ENCODE measurements at places on chromosomes 2 and 18. TPM values are rescaled to one million over a fixed set of nuclear protein-coding genes. Genes with fewer than 3 reads are reported as not detected.

The GCA gene
- total RNA-seq, result 9.3 TPM

- H3K36me3 ChIP-seq, result no peaks in the 10 kb centered on the region
- H3K4me3 ChIP-seq, result no peak overlapping the region
- H3K4me1 ChIP-seq, result no peaks in the 10 kb centered on the region
- H3K27ac ChIP-seq, result no peak overlapping the region
Measured at GRCh38 chr18:75321431-75321830, 106.1 kb downstream of the SMIM21 start.

The COL4A3 gene
- 2.2 TPM for total RNA-seq

DNA sequence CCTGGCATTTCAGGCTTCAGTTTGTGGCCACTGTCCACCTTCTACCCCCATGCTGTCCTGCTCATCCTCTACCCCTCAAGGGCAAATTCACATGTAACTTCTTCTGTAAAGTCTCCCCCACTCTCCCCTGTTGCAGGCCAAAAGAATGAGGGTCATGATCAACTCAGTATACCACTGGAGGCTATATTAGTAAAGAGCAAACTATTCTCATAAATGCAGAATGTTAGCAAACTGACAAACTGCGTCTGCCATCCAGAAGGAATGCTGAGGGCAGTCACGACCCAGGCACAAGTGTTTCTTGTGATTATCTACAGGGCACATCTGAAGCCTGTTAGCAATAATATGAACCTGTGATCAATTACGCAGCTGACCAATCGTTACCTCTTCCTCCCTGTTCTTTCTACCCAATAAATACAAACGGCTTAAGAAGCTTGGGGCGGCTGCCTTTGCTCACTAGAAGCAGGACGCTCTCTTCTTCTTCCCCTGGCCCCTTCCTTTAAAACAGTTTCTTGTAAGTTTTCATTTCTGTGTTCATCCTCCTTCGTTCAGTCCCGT is 58.3 kb downstream of the SEPTIN10 start:
- peaks cover 70% of the 10 kb centered on the region for H3K36me3 ChIP-seq
- H3K27me3 ChIP-seq, result no peaks in the 10 kb centered on the region
- H3K4me3 ChIP-seq, result no peak overlapping the region
- H3K4me1 ChIP-seq, result no peaks in the 10 kb centered on the region

The FBXO15 gene
- not detected for total RNA-seq

The PRSS56 gene
- total RNA-seq, result 0.23 TPM
